ENCODE measurements at places on chromosomes 6 and 20.

- DNase-seq: no peak
Observed at GRCh38 chr6:160221423-160221822, 37.2 kb downstream of the SLC22A2 start.

DNA sequence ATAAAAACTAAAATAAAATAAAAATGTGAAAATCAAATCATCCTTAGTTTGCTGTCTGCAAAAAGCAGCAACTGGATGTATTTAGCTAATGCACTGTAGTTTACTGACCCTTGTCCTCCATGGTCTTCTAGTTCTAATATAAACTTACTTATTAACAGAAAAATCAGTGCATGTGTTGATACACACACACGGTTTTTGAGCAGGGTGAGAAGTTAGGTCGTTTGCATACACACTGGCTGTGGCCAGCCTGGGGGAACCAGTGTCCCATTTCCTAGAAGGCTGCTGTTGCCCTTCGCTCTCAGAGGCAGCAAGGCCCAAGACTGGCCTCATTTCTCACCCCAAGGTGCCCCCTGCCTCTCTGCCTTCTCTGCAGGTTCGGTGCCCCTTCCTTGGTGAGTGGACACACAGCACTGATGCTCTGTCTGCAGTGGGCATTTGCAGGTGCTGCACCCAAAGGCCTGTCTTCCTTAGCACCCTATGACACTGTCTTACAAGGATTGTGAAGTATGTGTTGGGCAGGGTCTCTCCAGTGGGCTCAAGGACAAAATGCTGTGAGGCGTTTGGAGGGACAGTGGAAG, 168.5 kb downstream of the SCP2D1 start:
- no peak for DNase-seq

DNA sequence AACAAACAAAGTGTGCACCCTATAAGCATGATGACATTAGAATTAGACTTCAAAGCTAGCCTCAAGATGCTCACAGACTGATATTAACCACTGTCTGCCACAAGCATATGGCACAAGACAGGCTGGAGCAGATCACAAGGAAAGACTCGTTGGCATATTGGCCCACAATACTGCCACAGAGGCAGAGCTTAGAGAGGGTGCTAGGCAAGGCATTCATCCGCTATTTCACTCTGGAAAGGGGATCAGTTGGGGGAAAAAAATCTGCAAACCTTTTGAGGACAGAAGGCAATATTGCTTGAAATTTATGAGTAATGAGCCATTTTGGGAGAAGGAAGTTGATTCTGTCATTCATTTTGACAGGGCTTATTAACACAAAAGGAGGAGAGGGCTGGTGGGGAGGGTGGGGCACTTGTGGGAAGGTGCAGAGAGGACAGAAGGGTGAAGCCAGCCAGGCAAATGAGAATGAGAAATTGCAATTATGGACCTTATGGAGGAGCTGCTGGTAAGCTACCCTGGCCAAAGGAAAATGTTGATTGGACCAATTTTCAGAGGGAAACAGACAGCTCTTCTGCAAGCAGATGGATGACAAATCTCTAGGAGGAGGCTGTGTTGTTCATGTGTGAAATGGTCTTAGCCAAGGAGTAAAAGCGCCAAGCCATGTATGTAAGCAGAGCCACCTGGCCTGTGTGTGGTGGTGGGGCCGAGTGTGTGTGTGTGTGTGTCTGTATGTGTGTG, 187.7 kb downstream of the GMPR start:
- no peak for DNase-seq

GRCh38 chr6:99520855-99521632, 5.8 kb upstream of the USP45 start:
- DNase-seq: peak; percentile 78

DNA sequence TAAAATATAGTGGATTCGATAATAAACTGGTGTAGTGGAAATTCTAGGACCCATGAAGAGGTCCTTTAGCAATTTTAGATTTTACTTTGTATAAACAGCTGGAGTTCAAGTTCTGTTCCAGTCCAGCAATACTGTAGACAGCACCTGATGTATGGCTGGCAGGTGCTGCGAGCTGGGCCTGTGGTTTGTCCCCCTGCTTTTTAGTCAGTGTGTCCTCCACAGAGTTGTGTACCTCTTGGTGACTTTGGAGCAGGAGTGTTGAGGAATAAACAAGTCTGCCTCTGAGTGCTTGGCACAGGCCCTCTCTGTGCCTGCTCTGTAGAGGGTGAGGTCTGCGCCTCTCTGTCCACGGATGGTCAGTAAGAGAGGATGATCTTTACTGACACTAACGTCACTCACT, 13.8 kb downstream of the STX16 start:
- DNase-seq: no peak

GRCh38 chr6:134657751-134658527, 292.0 kb downstream of the ALDH8A1 start:
- DNase-seq: no peak

GRCh38 chr20:6026051-6026450, 27.8 kb downstream of the LRRN4 start:
- peak; percentile 40 for DNase-seq

DNA sequence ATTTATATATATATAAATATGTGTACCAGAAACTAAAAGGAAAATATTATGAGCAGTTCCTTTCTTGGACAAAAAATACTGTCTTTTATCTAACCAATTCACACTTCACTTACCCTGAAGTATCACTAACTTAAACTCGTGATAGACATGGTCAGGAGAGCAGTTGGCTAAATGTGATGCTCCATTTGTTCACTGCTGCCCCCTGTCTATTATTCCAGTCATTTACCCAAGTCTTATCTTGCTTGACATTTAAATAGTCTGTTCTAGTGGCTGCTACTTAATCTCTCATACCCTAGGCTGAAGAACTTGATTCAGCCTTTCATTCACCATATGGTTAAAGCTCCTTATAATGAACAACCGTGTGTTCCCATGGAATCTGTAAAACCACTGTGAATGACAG, 789.6 kb upstream of the EYS start:
- peak; percentile 21 for DNase-seq

DNA sequence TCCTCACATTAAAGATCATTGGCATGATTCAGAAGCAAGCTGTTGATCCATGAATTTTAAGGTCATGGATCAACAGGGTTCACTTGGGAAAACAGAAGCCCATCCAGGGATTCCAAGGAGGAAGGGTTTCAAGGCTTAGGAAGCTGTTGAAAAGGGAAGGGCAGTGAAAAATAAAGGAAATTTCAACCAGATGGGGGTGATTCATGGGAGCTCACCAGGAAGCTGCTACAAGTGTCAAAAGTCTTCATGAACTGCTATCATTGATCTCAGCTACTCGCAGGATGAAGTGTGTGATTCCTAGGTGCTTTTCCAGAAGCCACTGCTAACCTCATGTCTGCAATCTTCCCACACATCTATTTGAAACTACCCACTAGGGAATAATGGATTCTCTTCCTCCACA, 26.2 kb downstream of the ADTRP start:
- DNase-seq: peak; percentile 47

DNA sequence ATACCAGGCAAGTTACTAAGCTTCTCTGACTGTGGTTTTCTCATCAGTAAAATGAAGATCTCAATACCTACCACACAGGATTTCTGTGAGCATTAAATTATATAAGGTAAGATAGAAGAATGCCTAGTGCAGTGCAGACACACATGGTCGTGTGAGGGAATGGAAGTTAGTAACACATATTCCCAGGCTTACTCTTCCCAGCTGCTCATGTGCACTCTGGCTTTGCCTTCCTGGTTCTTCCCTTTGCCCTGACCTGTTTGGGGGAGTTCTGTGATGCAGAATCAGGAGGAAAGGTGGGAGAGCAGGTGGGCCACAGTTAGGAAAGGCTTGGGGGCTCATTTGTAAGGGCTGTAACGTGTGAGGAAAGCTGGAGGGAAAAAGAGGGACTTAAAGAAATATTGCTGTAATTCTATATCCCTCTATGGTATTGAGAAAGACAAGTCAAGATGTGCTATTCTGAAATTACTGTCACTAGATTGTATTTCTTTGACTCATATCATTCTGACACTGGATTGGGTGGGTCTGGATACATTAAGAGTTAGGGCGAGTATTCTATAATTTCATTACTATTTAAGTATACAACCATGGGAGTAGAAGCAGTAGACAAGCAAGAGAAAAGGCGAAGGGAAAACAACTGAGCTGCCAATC, 47.7 kb downstream of the FYN start:
- no peak for DNase-seq

Data from fibroblast of skin of abdomen (primary cell).